ENCODE measurements at places on chromosomes 1 and 21. TPM values are rescaled to one million over a fixed set of nuclear protein-coding genes. Genes with fewer than 3 reads are reported as not detected.
A peak's percentile ranks its signal among the peaks of the same experiment; 100 is the strongest.

- no peak for DNase-seq
Measured at GRCh38 chr1:192817246-192817645, 8.4 kb downstream of the RGS2 start.

DNA sequence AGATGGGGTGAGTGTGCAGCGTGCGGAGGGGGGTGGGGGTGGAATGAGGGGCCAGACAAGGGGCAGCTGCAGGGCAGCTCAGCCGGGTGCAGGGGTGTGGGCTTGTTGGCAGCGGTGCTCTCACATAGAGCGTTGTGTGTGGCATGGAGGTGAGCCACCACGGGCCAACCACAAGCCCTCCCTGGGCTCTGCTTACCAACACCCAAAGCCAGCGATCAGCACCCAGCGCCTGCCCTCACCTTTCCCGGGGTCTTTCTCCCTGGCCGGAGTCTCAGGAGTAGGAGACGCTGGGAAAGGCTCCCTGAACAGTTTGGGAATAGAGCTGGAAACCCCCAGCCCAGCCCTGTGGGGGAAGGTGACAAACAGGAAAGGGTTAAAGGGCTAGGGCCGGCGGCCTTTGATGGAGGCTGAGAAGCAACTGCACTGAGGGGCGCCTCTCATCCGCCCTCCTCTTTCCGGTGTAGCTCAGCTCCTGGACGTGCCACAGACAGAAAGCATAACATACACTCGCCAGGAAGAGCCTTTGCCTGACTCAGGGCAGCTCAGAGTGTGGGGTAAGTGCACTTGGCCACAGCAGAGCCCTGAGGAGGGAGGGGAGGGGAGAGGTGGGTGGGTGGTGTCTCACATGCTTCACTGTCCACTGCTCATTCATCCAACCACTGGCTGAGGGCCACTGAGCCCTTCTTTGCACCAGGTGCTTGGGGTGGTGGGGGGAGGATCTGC, 577 bp downstream of the IKBKE start:
- no peak for DNase-seq

DNA sequence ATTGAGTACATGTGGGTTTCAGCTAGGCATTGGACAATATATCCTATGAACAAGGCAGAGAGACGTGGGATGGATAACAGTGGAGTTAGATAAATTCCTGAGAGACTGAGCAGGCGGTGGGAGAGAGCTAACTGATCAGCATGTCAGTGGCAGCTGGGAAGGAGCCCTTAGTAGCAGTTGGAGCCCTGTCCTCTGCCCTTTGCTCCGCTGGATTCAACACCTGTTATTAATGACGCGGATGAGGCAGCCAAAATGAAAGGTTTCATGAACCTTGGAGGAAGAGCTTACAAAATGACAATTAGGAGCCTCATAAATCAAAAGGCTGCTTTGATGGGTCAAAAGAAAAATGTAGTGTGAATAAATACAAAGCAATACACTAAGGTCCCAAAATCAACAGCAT, 16.1 kb downstream of the UBIAD1 start:
- DNase-seq, result no peak

DNA sequence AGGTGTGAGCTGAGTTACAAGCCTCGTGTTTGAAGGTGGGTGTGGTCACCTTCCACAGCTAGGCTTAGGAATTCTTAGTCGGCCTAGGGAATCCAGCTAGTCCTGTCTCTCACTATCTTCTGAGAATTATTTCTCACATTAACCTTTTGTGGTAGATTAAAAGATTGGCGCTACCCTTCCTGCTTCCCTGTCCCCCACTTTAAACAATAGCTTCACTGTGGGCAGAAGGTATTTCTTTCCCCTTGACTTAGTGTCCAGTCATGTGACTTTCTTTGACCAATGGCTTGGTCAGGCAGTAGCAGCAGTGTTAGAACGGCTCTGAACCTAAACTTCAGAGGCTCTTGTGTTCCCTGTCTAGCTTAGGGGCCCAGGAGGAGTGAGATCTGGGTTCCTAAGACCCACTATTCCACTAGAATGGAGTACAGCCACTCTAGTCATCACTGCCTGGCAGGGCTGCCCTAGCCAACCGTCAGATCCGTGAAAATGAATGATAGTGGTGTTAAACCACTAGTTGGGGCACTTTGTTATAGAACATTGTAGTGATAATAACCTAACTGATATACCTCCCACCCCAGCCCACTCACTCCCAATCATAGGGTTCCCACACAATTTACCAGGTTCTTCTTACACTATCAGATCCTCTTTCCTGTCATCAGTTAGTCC, 13.9 kb upstream of the C1orf141 start:
- DNase-seq, result no peak

GRCh38 chr21:42733874-42734273, 80.5 kb downstream of the PDE9A start:
- DNase-seq, result no peak

DNA sequence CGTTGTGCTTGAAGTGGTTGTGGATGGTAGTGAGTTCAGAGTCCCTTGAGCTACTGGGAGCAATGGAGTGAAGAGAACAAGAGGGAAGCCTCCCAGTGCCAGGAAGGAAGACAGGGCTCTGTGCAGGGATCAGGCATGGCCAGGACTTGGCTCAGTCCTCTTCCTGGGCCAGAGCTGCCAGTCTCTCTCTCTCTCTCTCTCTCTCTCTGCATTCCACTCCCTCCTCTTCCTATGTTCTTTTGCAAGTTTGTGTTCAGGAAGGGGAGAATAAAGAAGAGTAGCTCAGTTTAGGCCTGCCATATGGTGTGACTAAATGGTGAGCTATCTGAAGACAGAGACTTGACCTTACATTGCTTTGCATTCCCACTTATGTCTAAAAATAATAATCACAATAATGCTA, 20.5 kb upstream of the RPTN start:
- DNase-seq, result no peak

GRCh38 chr1:214370615-214371014, 89.7 kb downstream of the SMYD2 start:
- no peak for DNase-seq

- DNase-seq, result no peak
Measured at GRCh38 chr1:153571706-153572105, 6.1 kb upstream of the S100A2 start.

DNA sequence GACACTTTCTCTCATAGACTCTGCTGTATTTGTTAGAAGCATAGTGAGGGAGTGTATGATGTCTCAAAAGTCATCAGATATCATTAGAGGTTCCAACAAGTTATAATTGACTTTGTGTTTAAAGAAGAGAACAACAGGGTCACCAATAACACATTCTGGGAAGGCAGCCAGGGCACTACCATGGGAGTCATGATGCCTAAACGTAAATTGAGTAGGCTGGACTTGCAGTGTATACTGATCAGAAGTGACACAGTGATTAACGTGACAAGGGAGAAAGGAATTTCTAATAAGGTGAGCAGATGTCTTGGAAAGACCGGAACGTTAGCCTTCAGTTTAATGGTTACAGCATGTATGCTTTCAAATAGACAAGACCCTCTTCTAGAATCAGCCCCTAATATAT, 973.2 kb downstream of the NCAM2 start:
- DNase-seq, result no peak

GRCh38 chr1:212433577-212434462, 1.1 kb downstream of the NENF start:
- no peak for DNase-seq

- DNase-seq, result no peak
Measured at GRCh38 chr1:181100015-181100905, 11.8 kb downstream of the IER5 start.

- no peak for DNase-seq
Measured at GRCh38 chr1:11053758-11054137, 6.1 kb downstream of the SRM start.

GRCh38 chr1:215567491-215568298, 591 bp downstream of the KCTD3 start:
- peak; percentile 68 for DNase-seq

DNA sequence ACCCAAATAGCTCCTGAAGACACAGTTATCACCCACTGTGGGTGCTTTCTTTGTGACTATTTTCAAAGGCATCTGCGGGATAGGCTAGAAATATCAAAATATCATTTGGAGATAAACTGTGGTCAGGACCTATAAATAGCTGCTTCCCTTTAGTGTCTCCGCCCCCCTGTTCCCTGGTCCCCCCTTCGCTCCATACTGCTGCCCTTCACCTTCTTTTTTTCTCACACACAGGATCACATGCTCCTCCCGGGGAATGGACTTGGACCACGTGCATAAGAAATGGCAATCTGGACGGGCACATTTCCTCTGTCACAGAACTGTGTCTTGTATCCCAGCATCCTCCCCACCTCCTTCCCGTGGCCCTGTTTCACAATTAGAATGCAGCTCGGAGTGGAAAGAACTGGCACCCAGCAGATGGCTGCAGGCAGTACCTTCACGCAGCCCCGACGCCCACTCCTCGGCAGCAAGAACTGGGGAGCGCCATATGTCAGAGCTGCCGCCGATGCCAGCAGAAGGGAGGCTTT, 68.8 kb upstream of the SSX2IP start:
- DNase-seq, result no peak

DNA sequence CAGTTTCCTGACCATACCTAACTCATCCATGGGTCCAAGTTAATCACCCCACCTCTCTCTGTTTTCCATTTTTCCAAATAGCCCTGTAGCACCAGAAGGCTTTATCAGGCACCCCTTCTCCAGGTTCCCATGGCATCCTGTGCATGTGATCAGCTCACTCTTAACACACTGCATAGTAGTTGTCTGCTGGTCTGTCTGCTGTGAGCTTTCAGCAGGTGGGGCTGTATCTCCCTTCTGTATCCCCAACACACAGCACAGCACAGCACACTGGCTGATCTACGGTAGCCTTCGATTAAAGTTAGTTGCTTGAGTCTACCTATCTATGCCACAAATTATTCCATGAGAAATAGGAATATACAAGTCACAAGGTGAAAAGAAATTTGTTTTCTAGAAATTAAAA, 54.3 kb upstream of the C1orf198 start:
- no peak for DNase-seq

GRCh38 chr1:193322211-193322610, 135.8 kb upstream of the B3GALT2 start:
- no peak for DNase-seq

APOBEC4 gene
- not detected for total RNA-seq

CACNA1S gene
- under 0.01 TPM for total RNA-seq

PRKCZ gene
- total RNA-seq, result 9.3 TPM

ZBTB40 gene
- total RNA-seq, result 11.2 TPM

NID1 gene
- 90.1 TPM for total RNA-seq

OR2T12 gene
- total RNA-seq, result not detected

TIE1 gene
- total RNA-seq, result 17.6 TPM

LPAR3 gene
- total RNA-seq, result 0.56 TPM

AXDND1 gene
- not detected for total RNA-seq
